ENCODE measurements at places on chromosomes 11 and 22. TPM values are rescaled to one million over a fixed set of nuclear protein-coding genes. Genes with fewer than 3 reads are reported as not detected.

RFPL1 gene
- not detected for total RNA-seq

- DNase-seq, result no peak
Observed at GRCh38 chr11:133156986-133157745, 375.1 kb downstream of the OPCML start.

CCDC73 gene
- total RNA-seq, result 0.60 TPM

DNA sequence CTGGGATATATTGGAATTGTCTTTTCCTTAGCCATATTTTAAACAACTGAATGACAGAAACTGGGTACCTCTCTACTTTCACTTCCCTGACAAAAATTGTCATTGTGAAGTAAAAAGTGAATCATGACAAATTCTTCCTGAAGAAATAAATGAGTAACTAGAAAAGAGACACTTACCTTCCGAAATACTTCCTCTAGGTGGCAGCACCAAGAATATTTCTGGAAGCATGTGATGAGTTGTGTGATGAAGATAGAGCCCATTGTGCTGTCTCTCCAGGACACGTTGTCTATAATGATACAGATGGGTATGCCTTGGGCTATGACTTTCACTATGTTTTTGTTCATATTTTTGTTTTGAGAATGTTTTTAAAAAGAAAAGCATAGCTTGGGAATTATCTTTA, 21.5 kb downstream of the CASP4 start:
- peak; percentile 42 for DNase-seq

EFCAB6 gene
- 9.2 TPM for total RNA-seq

GRCh38 chr22:25081409-25081824, 118.2 kb upstream of the CRYBB3 start:
- DNase-seq, result peak; percentile 36

BTG4 gene
- total RNA-seq, result not detected

OPCML gene
- 1.0 TPM for total RNA-seq

DNA sequence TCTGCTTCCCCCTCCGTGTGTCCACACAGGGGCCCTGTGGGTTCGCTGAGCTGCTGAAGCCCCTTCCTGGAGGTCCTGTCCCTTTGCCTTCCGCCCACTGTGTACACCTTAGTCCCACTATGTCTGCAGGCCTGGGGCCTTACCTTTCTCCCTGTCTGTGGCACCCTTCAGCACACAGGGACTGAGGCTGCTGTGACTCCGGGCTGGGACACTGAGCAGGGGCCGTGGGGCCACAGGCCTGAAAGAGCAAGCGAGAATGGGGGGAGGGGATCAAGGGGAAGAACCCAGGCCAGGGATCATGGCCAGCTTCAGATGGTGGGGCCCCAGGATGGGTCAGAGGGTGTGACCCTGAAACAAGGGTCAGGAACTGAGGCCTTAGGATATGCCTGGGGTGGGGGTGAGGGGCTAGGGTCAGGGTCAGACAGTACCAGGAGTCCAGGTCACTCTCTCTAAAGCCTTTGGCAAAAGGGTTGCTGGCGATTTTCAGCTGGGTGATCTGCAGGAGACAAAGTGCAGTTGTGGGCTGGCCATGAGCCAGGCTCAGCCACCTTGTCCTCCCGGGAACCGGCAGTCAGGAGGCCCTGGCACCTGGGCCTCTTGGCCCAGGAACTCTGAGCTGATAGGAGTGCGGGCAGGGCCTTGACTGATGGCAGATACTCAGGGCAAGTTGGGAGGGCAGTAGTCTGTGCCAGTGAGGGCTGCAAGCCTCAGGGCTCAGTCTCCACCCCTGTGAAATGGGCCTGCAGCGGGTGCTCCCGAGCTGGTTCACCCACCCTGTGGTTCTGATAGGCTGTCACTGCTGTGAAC, 2.6 kb upstream of the NUDT8 start:
- no peak for DNase-seq

DNA sequence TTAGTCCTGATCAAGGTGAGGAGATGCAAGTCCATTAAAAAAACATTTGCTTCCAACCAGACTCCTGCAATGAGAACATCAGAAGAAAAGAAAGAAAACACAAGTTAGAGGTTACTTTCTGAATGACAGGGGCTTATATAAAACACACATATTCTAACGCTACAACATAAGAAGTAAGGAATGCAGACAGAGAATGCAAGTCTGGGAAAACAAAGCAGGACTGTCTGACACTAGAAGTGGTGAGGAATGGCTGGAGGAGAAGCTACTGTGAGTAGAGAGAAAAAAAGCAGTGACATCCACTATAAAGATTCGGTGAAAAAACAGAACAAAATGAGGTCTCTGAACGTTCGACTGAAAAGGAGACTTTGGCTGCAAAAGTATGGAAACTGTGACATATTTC, 12.3 kb downstream of the TMEM216 start:
- DNase-seq, result no peak

DNA sequence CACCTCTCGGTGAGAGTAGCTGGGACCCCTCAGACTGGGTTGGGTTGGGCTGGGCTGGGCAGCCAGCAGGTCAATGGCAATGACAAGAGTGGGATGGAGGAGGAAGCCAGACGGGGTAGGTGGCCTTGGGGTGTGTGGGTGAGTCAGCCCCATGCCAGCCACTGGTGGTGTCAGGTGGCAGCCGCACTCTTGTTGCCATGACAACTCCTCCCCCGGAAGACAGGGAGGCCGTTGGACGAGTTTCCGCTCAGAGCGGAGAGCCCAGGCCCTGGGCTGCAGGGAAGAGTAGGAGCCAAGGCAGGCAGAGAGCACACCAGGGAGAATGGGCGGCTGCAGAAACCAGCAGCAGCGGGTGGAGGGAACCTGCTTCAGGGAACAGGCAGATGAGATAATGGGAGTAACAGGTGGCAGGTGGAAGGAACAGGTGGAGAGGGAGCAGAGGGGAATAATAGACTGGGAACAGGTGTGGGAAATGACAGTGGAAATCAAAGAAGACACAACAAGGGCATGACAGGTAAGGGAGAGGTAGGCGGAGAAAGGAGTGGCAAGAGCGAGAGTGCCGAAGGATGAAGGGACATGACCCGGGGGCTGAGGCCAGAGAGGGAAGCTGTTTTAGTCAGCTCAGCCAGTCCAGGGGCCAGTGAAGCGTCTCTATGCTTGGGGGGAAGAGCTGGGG, 8.7 kb downstream of the SPTBN2 start:
- DNase-seq, result no peak

DNA sequence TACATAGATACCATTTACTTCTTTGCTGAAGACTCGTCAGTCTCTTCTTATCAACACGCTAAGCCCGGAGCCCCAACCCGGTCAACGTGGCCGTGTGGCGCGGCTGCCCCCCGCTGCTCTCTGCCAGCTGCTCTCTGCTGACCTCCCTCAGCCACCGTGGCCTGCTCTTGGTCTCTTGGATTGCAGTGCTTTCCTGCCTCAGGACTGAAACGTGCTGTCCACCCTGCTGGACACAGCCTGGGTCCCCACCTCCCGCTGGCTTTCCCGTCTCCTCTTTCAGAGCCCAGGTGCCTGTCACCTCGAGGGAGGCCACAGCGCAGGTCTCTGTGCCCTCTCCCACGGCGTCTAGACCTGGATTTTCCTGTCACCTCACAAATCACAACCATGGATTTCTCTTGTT, 388.1 kb upstream of the B3GAT1 start:
- no peak for DNase-seq

DNA sequence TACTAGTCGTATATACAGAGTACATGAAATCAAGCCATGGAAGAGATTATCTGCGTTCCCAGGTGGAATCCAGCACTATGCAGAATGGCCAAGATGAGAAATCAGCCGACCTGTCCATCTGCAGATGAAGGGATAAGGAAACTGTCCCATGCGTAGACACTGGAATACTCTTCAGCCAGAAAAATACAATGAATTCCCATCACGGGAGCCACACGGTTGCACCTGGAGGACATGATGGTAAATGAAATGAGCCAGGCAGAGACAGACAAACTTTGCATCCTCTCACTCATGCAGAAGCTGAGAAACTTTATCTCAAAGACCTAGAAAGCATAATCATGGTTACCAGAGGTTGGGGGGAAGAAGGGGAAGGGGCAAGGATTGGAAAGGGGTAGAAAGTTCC, 111.9 kb upstream of the TOP3B start:
- no peak for DNase-seq

All from tibial nerve (tissue), 4 donors.